Activated CD4-positive, alpha-beta T cell treated with anti-CD3 and anti-CD28 coated beads for 4 hours (primary cell): ENCODE measurements at places on chromosomes 4 and X.

GRCh38 chr4:115126491-115126890 is 13.1 kb upstream of the NDST4 start:
- DNase-seq, result no peak

DNA sequence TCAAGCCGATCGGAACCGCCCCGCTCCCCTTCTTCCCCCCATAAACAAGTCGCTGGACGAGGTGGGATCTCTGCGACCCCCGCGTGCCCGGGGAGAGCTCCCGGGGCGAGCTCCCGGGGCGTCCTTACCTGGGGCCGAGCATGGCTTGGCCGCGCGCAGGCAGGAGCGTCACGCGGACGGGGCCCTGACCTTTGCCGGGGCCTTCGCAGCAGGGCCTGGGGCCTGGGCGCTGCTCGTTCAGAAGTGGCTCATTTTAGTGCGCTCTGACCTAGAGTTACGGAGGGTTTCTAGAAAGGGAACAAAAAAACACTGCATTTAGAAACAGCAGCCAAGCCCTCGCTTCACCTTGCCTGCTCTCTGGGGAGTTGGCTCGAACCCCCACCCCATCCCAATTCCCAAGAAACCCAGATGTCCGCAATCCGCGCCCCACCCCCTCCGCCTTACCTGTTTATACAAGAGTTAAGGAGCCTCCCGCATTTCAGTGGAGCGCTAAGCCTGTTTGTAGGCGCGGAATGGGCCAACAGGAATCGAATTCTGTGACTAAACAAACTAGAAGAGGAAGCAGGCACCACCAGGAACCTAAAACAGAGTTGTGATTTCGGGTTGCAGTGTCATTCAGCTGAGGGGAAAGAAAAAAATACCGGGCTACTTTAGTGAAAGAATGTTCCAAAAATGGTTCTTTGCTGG is 814 bp upstream of the RBM47 start:
- no peak for DNase-seq

- no peak for DNase-seq
These were observed 74.1 kb upstream of the PPP3CA start for GRCh38 chr4:101421386-101421785.

DNA sequence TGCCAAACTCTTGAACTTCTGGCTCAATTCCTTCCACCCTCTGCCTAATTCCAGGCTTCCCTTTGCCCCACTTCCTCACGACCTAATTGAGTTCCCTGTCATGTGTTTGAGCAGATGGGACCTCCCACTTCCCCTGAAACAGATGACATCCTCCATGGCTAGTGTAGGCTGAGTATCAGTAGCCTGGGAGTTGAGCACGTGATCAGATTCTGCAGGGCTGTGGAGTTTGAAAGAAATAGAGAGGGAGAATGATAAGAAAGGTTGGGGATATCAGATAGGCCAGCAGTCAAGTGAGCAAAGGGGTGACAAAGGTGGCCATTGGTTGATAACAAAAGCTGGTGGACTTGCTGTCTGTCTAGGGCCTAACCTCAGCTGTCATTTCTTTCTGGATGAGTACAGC is 18.8 kb upstream of the NWD2 start:
- no peak for DNase-seq

DNA sequence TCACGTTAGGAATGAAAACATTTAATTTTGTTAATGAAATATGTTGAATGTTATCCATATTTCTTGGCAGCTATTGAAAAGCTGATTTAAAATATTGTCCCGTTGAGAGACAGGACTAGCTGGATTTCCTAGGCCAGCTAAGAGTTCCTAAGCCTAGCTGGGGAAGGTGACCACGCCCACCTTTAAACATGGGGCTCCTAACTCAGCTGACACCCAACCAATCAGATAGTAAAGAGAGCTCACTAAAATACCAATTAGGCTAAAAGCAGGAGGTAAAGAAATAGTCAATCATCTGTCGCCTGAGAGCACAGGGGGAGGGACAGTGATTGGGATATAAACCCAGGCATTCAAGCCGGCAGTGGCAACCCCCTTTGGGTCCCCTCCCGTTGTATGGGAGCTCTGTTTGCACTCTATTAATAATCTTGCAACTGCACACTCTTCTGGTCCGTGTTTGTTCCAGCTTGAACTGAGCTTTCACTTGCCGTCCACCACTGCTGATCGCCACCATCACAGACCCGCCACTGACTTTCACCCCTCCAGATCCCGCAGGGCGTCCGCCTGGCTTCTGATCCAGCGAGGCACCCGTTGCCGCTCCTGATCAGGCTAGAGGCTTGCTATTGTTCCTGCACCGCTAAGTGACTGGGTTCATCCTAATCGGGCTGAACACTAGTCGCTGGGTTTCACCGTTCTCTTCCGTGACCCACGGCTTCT is 308.9 kb downstream of the GLUD2 start:
- DNase-seq, result no peak

GRCh38 chr4:140866492-140867005 is 110.4 kb upstream of the TBC1D9 start:
- DNase-seq, result no peak

DNA sequence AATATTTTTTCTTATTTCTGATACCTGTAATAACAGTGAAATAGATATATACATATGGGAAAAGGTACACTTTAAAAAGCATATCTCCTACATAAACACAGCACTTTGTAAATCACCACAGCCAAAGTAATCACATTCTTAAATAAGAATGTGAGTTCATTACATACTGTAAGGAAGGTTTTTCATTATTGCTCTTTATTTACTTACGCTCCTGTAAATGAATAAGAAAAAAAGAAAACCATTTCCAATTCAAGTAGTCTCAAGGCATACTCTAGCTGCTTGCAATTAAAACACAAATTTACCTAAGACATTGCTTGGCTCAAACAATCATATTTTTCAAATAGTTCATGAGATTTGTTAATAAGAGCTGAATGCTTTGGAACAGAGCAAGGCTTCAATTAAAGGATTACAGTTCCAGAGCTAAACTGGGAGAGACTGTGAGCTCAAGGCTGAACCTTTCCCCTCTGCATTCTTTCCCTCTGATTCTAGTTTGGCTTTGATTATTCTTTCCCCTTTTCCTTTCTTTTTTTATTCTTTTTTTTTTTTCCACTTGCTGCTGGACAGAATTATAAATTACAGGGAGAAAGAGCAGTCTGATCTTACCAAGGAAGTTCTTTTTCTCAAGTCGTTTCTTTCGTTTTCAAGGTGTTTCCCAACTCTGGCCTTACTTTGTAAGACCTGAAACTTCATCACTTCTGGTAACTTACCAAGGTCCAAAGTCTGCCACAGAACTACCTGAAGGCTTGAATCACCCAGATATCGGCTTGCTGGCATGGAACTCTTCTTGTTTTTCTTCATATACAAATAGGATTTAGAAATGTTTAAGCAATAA is 278.3 kb downstream of the INPP4B start:
- no peak for DNase-seq
